ENCODE measurements at places on chromosomes 3 and 15.

- no peak for DNase-seq
Measured at GRCh38 chr15:98333251-98333650, 315.1 kb upstream of the IGF1R start.

GRCh38 chr3:126526668-126527005 lies 2.7 kb downstream of the CHST13 start:
- DNase-seq = no peak

- DNase-seq = no peak
Measured at GRCh38 chr3:13483286-13483685, 3.2 kb downstream of the HDAC11 start.

DNA sequence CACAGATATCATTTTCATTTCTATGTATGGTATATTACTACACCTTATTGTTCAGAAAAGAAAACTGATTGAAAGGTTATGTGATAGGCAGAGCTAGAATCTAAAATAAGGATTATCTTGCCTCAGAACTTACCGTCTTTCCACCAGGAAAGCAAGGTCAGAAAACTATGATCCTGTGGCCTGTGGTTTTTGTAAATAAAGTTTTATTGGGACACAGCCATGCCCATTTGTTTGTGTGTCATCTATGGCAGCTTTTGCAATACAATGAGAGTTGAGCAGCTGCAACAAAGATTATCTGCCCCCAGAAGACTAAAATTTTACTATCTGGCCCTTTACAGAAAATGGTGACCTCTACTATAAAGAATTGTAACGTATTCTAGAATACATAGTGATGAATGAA lies 314.7 kb upstream of the SLCO3A1 start:
- DNase-seq = no peak

- DNase-seq = peak; percentile 9
Measured at GRCh38 chr3:64796607-64797399, 109.0 kb upstream of the ADAMTS9 start.

DNA sequence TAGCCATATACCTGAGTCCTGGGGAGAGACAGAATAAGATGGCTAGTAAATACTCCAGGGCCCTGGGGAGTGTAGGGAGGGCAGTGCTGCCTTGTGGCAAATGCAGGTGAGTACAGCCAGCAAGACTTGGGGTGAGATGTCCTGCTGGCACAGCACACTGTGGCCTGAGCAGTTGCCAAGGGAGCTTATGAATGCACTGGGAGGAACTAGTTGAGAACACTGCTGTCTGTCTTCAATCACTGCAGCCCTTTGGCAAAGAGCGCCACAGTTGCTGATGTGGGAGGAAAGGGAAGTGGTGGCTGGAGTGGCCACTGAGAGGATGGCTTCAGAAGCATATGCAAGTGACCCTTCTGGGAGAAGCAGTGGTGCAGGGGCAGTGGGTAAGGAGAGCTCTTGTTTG lies 264.6 kb downstream of the RORA start:
- no peak for DNase-seq

DNA sequence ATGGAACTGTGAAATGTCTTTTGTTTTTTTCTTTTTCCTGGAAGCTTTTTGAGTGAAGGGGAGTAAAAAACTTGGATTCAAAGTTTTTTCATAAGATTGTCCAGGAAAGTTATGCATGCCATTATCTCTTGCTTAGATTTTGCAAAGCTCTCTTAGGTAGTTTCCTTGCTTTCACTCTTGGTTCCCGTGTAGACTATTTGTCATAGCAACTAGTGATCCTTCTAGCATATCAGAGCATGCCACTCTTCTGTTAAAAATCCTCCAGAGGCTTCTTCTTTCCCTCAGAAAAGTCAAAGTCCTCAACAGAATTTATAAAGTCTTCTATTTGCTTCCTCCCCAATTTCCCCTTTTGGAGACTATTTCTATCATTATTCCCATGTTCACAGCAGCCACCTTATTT lies 21.1 kb downstream of the GTF2E1 start:
- no peak for DNase-seq

- peak; percentile 3 for DNase-seq
Measured at GRCh38 chr15:38455092-38455491, 1.2 kb downstream of the FAM98B start.

GRCh38 chr3:23376516-23377248 lies 173.6 kb downstream of the UBE2E2 start:
- no peak for DNase-seq

GRCh38 chr3:31908391-31909097 lies 72.5 kb downstream of the OSBPL10 start:
- DNase-seq = peak; percentile 63

- DNase-seq = no peak
Measured at GRCh38 chr3:67291287-67292252, 293.5 kb downstream of the KBTBD8 start.

DNA sequence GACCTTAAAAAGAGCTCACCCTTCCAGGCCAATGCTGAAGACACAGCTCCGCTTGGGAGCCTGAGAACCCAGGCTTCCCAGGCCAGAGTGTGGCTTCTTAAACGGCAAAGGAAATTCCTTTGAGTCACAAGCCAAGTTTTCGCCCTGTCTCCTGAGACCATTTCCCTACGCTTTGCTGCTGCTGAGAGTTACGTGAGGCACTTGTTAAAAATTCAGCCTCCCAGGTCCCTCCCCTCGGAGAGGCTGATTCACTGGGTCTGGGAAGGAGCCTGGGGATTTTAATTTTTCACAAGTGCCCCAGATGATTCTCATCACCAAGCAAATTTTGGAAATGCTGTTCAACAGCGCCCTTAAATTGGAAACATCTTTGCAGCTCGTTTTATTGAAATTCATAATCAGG lies 25.5 kb downstream of the RLBP1 start:
- no peak for DNase-seq

DNA sequence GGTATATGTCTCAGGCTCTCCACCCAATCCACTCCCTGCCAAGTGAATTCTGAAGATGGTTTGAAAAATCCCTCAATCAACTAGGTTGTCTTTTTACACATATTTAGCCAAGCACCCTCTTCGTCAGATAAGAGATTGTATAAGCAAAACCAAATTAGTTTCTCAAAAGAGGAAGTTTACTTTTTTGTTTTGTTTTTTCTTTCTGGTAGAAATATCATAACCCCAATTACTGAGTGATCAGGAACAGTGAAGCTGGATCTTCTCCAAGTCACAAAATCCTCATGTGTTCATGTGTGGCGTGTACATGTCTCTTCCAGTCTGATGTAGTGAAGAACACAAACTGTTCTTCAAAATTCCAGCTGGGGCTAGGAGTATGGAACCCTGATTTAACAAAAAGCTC lies 180.6 kb downstream of the FOXP1 start:
- no peak for DNase-seq

DNA sequence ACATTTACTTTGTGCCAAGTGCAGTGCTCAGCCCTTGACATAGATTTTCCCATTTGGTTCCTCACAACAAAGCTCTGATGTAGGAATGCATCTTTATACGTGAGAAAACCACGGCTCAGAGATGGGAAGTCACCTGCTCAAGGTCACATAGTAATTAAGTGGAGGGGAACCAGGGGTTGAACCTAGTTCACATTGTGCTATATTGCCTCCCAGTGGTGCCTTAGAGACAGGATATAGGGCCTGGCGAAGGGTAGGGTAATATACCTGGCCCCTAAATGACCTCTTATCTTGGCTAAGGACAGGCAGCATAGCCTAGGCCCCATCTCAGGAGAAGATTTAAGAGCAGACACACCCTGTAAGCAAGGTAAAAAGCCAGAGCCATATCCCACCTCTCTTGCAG lies 71.5 kb downstream of the FOXP1 start:
- DNase-seq = peak; percentile 13

- peak; percentile 87 for DNase-seq
Measured at GRCh38 chr15:39511000-39511915, 69.6 kb upstream of the THBS1 start.

All from dermis microvascular lymphatic vessel endothelial cell (primary cell).